MV-4-11 (cell line): ENCODE measurements at places on chromosomes 6 and 20.

DNA sequence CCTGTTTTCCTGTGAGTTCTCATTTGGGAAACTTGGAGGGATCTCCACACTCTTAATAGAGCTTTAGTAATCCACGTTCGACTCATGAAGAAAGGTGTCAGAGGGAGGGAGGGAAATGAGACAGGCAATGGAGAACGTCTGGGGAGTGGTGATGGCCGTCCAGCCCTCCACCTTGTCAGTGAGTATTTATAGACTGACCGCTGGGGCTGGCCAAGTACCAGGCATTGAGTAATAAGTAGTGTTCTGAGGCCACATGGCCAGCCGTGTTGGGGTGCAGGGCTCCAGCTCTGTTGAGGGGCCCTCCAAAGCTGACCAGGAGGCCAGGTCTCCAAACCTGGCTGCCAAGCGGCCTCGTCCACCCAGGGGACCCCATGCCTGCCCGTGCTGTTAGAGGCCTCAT is 11.3 kb upstream of the DSN1 start:
- DNase-seq: no peak

DNA sequence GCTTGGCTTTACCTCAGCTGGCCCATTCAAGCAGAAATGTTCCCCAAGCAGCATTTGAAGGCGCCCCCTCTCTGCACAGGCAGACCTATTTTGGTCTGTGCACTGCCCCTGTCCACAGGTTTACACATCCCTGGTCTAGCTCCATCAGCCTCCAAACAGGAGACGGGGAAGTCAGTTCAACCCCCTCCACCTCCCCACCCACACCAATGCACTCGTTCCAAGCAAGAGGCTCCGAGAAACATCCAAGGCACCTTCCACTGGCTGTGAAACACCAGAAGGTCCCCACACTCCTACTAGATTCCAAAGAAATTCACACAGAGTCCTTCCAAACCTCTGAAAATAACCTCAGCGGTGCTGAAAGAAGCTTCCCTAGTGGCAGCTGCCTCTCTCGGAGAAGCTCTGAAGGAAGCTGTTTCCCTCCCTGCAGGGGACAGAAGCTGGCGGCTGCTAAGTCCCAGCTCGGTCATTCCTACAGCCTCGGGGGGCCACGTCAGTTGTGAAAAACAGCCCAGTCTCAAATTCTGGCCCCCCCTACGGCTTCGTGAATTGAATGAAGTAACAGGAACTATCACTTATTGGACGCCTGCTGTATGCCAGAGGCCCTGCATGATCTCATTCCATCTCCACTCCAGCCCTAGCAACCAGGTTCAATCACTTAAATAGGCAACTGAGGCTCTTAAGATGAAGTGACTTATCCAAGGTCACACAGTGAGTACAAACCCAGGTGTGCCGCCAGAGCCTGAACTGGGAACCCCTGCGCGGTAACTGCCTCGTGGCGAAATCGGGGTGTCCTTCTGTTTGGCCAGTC is 815 bp downstream of the SPATA2 start:
- DNase-seq: no peak

DNA sequence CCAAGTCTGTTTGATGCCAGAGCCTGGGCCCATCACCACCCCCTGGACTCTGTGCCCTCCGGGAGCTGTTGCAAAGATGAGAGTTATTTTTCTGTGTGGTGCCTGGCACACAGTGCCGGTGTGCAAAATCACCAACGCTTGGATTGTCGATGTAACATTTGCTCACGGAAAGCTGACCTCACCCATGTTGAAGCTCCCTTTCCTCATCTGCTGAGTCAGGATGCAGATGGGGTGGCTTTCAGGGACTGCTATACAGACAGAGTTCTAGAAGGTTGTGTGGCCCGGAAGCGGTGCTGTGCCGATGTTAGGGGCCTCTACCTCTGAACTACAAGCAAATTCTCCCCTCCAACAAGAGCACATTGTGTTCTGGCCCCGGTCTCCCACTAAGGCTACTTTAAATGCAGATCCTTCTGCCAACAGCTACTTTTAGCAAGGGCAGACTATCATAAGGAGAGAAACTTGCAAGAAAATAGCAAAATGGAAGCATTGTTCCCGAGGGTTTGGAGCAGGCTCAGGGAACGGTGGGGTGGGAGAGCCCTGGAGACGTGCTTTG is 34.0 kb downstream of the EYA2 start:
- DNase-seq: no peak

GRCh38 chr6:34152806-34153520 is 7.1 kb upstream of the GRM4 start:
- no peak for DNase-seq

- no peak for DNase-seq
Observed at GRCh38 chr20:44616604-44616964, 34.2 kb downstream of the PKIG start.
